ENCODE measurements at places on chromosomes 7 and 10.

DNA sequence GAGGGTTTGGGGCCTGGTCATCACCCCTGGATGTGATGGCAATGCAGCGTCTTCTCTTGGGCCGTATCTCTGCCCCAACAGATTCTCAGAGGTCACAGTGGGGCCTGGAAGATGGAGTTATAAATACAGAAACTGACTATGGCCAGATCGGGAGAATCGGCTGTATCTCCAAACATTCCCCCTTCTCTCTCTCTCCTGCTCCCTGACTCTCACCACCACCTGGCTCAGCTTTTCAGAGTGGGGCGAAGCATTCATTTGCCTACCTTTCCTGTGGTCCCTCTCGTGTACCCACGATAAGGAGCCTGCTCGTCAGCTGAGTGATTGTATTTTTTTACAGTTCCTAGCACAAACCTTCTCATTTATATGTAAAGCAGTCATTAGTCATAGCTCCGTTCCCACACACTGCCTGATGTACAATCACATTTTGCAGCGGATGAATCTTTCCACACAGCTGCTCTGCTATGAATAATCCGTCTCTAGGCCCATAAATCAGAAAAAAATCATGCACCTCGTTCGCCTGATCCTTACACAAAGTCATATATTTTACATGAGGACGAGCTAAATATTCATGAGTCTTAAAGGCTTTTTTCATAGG lies 23.2 kb upstream of the BTRC start:
- no peak for DNase-seq

- DNase-seq = no peak
These were observed 530.6 kb downstream of the PHTF2 start for GRCh38 chr7:78329001-78329655.

- no peak for DNase-seq
These were observed 32.2 kb upstream of the COL13A1 start for GRCh38 chr10:69769395-69769992.

GRCh38 chr10:90890347-90890746 lies 18.6 kb downstream of the RPP30 start:
- no peak for DNase-seq

DNA sequence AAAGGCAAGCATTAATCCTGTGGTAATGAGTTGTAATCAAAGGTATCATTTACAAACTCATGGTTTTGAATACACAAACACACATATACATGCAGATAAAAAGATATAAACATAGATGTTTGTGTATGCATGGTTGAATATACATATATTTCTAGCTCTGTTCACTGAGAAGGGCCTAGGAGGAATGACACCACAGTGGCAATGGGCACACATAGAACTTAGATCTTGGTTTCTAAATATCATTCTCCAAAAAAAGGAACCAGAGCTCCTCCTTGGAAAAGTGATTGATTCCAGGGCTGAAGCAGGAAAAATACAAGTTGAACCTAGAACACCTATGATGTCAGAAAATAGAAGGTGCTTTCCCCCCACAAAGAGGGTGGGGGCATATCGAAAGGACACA lies 6.9 kb downstream of the CUL2 start:
- no peak for DNase-seq

DNA sequence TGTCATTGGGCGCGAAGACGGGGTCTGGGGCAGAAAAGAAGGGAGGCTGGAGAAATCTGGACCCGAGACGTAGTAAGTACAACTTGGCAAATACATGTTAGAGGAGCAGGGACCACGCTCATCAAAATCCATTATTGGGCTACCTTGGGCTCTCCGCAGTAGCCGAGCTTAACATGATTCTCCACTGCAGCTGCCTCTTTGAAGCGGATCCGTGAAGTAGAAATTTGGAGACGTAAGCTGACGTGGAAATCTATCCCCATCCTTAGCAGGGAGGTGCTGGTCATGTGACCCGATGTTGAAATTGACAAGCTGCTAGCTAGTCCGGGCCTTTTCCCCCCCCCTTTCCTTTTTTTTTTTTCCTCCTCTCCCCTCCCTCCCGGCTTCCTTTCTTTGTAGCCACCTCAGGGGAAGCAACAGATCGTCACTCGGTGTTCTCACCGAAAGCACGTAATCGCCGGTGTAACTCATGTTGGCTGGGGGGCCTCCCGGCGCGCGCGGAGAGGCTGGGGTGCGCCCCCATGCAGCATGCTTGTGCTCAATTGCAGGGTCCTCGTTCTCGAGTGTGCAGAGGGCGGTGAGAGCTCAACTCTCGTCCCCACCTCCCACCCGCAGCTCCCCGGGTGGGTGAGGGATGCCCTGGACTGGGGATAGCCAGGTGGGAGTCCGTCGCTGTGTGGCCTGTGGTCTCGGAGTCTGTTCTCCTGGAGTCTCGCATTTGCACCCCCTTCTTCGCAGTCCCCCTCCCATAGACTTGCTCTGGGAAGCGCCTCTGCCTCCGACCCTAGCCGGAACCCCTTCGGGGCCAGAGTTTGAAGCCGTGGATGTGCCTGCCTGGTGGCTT lies at the start of gene HOXA11:
HOXA11 (minus strand) TSS at position 220 of the 841 bp plus-strand sequence; CDS start at position 132, 88 bp downstream.
- peak; percentile 96 for DNase-seq

DNA sequence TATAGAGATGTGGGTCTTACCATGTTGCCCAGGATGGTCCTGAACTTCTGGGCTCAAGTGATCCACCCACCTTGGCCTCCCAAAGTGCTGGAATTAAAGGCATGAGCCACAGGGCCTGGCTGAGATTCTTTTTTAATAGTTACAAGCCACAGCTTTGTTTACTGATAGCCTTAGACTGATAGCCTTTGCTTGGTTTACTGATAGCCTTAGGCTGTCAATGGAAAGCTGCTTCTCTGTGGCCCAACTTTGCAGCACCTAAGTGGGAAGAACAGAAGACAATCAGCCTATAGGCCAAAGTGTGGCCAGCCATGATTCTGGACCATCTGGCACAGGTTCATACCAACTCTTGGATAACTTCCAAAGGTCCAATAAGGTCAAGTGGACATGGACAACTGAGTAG lies 24.1 kb upstream of the CDCA7L start:
- no peak for DNase-seq

DNA sequence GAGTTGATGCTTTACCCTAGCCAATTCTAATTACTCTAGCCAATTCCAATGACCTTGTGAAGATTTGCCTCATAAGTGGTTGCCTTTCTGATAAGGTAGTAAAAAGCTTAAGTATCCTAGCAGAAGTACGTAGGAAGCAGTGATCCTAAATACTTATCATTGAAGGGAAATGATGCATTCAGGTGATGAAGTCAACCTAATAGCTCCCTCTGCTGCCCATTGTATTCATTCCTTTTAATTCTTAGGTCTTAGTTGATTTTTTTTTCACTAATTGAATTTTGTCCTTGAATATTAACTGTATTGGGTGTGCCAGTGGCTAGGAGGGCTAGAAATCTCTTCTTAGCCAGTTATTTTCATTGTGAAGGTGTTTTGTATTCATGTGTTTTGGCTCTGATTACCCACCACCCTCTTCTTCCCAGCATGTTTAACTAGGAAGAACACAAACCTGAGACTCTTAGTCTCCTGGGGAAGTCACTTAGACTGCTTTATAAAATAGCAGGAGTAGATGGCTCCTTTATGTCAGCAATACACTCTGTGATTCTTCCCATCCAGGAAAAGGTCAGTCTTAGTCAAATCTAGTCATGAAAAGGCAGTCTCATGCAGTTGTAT lies 46.3 kb downstream of the PLEKHA8 start:
- peak; percentile 21 for DNase-seq

- no peak for DNase-seq
These were observed 119.4 kb downstream of the ZFAND4 start for GRCh38 chr10:45553155-45553554.

Measured in left kidney (tissue), 8 donors.